Frontal cortex (tissue), 4 donors: ENCODE measurements at places on chromosomes 4 and X. TPM values are rescaled to one million over a fixed set of nuclear protein-coding genes. Genes with fewer than 3 reads are reported as not detected.

Gene CT45A1
- total RNA-seq: not detected

Gene ARMCX4
- total RNA-seq: 9.4 TPM

Gene SSX2
- total RNA-seq: not detected

Gene PCDH10
- total RNA-seq: 110 TPM

Gene DRP2
- 5.3 TPM for total RNA-seq

Gene TRIM61
- 1.6 TPM for total RNA-seq

Gene FREM3
- under 0.01 TPM for total RNA-seq

Gene ADH1A
- not detected for total RNA-seq

Gene IBSP
- not detected for total RNA-seq

Gene NEUROG2
- total RNA-seq: 36.7 TPM

Gene ADGRG4
- total RNA-seq: not detected

Gene NOX1
- not detected for total RNA-seq

Gene SPINK2
- not detected for total RNA-seq

Gene SPACA5
- total RNA-seq: not detected

Gene CSAG3
- total RNA-seq: not detected

Gene PWWP3B
- total RNA-seq: 1.2 TPM

Gene NWD2
- total RNA-seq: 21.2 TPM

Gene NSG1
- 302 TPM for total RNA-seq

Gene SLC25A6
- total RNA-seq: 139 TPM

Gene NEXMIF
- total RNA-seq: 51.4 TPM

Gene ZNF630
- total RNA-seq: 8.6 TPM

Gene IGFBP7
- total RNA-seq: 26.1 TPM

Gene MAGEA10
- total RNA-seq: not detected
